ENCODE measurements at places on chromosomes 6 and 20. TPM values are rescaled to one million over a fixed set of nuclear protein-coding genes. Genes with fewer than 3 reads are reported as not detected.

HLA-DQB2 gene
- total RNA-seq = not detected

TP53INP2 gene
- 5.8 TPM for total RNA-seq

MUC22 gene
- not detected for total RNA-seq

ZSCAN26 gene
- 12.7 TPM for total RNA-seq

SNAI1 gene
- 30.7 TPM for total RNA-seq

B4GALT5 gene
- total RNA-seq = 79.6 TPM

Data from SJCRH30 (cell line).